Epithelial cell of proximal tubule (primary cell): ENCODE measurements at places on chromosomes 5 and 9. TPM values are rescaled to one million over a fixed set of nuclear protein-coding genes. Genes with fewer than 3 reads are reported as not detected.

Gene TRPM3
- not detected in 2 replicates for total RNA-seq

Gene CRAT
- 27.5 TPM in 2 replicates for total RNA-seq

Gene SMIM33
- total RNA-seq = not detected in 2 replicates

Gene CXCL14
- 0.06 and 0.14 TPM in 2 replicates for total RNA-seq

Gene HACD4
- 2.0 and 3.5 TPM in 2 replicates for total RNA-seq

Gene MARCHF3
- total RNA-seq = 2.4 and 5.0 TPM in 2 replicates

Gene EPB41L4A
- total RNA-seq = 6.7 and 17.2 TPM in 2 replicates
